ENCODE measurements at places on chromosomes 1 and 21. TPM values are rescaled to one million over a fixed set of nuclear protein-coding genes. Genes with fewer than 3 reads are reported as not detected.

CLDN19 gene
- total RNA-seq, result not detected

PRKCZ gene
- total RNA-seq, result 58.3 TPM

VAV3 gene
- total RNA-seq, result 2.8 TPM

SIKE1 gene
- total RNA-seq, result 93.9 TPM

GPX7 gene
- 20.9 TPM for total RNA-seq

UBIAD1 gene
- 14.3 TPM for total RNA-seq

YBX1 gene
- 1,163 TPM for total RNA-seq

CR1L gene
- 0.16 TPM for total RNA-seq

CYP4A11 gene
- not detected for total RNA-seq

SLC26A9 gene
- not detected for total RNA-seq

IGSF9 gene
- total RNA-seq, result 5.9 TPM

GRIK1 gene
- 7.5 TPM for total RNA-seq

DCST2 gene
- total RNA-seq, result 0.16 TPM

ERG gene
- 1.2 TPM for total RNA-seq

RBP7 gene
- not detected for total RNA-seq

PCP4 gene
- total RNA-seq, result 1.6 TPM

MX1 gene
- total RNA-seq, result 12.2 TPM

RHD gene
- total RNA-seq, result 0.16 TPM

OLIG2 gene
- 23.9 TPM for total RNA-seq

OR10J1 gene
- not detected for total RNA-seq

RPE65 gene
- total RNA-seq, result 0.16 TPM

PGLYRP4 gene
- total RNA-seq, result not detected

CDA gene
- not detected for total RNA-seq

ASPM gene
- 8.9 TPM for total RNA-seq

FGR gene
- total RNA-seq, result 0.78 TPM

FAM167B gene
- 2.0 TPM for total RNA-seq

SRP9 gene
- total RNA-seq, result 337 TPM

ICOSLG gene
- total RNA-seq, result 0.31 TPM

TFF2 gene
- total RNA-seq, result not detected

FCAMR gene
- not detected for total RNA-seq

C1orf94 gene
- 0.31 TPM for total RNA-seq

CAMSAP2 gene
- 130 TPM for total RNA-seq

KRTAP13-2 gene
- total RNA-seq, result not detected

LDLRAP1 gene
- total RNA-seq, result 1.2 TPM

CRP gene
- total RNA-seq, result 0.31 TPM

HTR1D gene
- total RNA-seq, result not detected

KIRREL1 gene
- 20.6 TPM for total RNA-seq

FTCD gene
- not detected for total RNA-seq

C8B gene
- total RNA-seq, result not detected
